ENCODE measurements at places on chromosomes 7 and 10.

- DNase-seq = no peak
Observed at GRCh38 chr10:28326516-28327490, 23.9 kb upstream of the MPP7 start.

GRCh38 chr7:30908681-30909080 is 3.0 kb upstream of the AQP1 start:
- DNase-seq = no peak

- no peak for DNase-seq
Observed at GRCh38 chr10:46992803-46993561, 81.8 kb downstream of the PTPN20 start.

DNA sequence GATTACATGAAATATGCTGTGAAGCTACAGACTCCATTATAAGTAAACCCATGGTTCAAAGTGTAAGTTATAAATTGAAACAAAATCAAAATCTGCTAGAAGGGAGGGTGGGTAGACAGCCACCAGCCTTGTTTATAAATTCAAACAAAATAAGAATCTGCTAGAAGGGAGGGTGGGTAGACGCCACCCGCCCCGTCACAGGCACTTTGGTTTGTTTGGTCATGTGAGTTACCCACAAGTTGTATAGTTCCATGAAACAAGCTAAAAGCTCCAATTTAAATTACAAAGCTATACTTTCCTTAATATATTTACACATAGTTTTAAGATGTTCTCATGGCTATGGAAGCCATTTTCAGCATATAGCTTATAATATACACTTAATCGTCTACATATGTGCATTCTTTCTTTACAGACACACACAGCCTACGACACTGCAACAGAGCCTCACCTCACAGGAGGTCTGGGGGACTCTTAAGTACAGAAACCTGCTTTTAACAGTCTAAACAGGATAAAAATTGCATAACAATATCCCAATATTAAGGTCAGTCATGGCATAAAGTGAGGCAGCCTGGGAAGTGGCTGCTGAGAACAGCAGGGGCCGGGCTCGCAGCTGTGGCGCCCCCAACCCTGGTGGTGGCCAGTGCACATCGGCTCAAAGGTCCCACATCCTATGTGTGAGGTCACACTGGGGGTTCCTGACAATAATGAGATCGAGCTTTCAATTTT is 28.1 kb upstream of the NCAPG2 start:
- DNase-seq = no peak

GRCh38 chr10:77841711-77842375 is 84.7 kb downstream of the DLG5 start:
- DNase-seq = no peak

Data from stimulated activated CD4-positive, alpha-beta T cell treated with anti-CD3 and anti-CD28 coated beads, TNF-alpha, amount 100 ng/mL, for 4 hours (primary cell).